ENCODE measurements at places on chromosomes 6 and 20.
A peak's percentile ranks its signal among the peaks of the same experiment; 100 is the strongest.

GRCh38 chr6:55543633-55544309 is 35.2 kb downstream of the HMGCLL1 start:
- DNase-seq: no peak

GRCh38 chr6:3386374-3386857 is 70.4 kb downstream of the SLC22A23 start:
- peak; percentile 87 for DNase-seq

GRCh38 chr20:48431653-48432493 is 395.9 kb downstream of the PREX1 start:
- DNase-seq: no peak

- DNase-seq: no peak
These were observed 176.4 kb downstream of the ARID1B start for GRCh38 chr6:156953479-156954146.

DNA sequence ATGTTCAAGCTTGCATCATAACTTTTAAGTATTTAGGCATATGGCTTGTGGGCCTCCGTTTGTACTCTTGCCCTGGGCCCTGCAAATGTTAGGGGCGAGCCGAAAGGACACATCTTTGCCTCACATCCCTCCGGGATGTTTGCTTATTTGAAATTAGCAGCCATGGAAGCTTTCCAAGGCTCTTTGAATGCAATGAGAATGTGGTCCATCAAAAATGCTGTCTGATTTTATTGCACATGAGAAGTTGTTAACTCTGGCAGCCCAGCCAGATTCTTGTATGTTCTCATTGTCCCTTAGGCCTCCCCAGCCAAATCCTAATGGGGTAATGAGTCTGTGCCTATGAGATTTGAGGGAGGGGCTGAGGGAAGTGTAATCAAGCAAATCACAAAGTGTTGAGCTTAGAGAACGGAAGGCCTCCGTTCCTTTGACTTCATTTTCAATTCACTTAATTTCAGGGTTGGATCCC is 261.2 kb upstream of the MARCKS start:
- DNase-seq: no peak

DNA sequence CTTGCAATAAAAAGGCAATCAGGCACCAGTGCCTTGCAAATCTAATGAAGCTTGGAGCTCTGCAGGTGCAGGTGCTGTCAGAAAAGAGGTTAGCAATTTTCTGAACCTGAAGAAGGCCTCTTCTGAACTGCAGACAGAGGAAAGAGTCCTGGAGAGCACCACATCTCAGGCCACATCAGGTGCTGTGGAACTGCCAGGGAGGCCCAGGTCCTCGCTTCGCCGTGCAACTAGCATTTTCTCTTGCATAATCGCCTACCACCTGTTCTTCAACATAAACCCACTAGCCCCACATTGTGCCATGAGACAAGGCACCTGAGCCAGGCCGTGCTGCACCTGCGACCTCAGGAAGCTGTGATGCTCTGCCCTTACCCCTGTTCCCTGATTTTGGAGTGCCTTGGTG is 187.6 kb downstream of the DTNBP1 start:
- DNase-seq: no peak

- no peak for DNase-seq
These were observed 525.3 kb downstream of the CD83 start for GRCh38 chr6:14642842-14643241.

GRCh38 chr6:132820629-132821381 is 6.4 kb downstream of the RPS12 start:
- DNase-seq: no peak

- DNase-seq: no peak
These were observed 17.2 kb downstream of the C6orf132 start for GRCh38 chr6:42125231-42125630.

- DNase-seq: no peak
These were observed 180.6 kb downstream of the TFAP2C start for GRCh38 chr20:56809668-56810067.

GRCh38 chr20:49349694-49350252 is 71.9 kb upstream of the ZNFX1 start:
- no peak for DNase-seq

DNA sequence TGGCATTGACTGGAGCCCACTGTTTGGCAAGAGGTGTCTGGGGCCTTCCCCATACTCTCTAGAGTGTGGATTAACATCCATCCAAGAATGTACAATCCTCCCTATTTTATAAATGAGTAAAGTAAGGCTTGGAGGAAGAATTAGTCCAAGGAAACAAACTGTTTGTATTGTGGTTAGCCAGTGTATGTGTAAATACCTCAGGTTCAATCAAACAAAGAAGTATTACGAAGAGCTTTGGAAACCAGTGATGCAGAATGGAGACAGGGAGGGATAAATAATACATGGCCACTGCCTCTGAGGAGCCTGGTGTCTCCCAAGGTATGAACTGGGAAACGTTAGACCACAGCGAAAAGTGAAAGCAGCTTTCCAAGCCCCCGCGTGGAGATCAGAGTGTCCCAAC is 226.6 kb upstream of the RIN2 start:
- no peak for DNase-seq

DNA sequence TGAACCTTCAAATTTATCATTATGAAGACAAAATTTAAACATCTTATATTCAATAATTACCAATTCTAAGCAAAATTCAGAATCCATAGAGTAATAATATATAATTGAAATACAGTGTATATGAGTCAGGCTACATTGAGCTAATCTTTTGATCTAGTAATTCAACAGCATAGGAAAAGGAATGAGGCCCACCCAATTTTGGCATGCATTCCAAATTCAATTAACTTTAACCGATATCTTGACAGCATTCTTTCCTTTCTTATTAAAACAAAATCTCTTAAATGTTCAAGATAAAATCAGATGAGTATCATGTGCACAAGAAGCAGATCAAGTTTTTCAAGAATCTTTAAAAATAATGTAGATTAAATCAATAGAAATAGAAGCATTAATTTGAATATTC is 132.9 kb upstream of the QKI start:
- DNase-seq: no peak

- no peak for DNase-seq
These were observed 712 bp downstream of the DEK start for GRCh38 chr6:18263418-18264218.

DNA sequence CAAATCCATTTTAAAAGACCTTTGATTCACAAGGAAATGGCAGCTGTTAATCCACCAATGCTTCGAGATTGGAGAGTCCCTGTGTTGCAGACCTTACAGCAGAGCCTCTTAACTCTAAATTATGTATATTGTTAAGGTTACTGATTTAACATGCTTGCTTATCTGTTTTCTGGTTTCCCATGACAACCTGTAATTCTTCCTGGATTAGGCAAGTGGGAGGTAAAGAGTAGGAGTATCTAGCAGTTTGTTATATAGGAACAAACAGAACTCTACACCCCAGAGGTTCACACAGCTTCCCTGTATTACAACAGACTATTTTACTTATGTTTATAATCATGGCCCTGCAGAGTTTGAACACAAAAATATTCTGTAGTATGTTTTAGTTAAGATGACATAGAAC is 39.5 kb downstream of the NKX2-4 start:
- no peak for DNase-seq

- DNase-seq: no peak
These were observed 336.6 kb downstream of the PACRG start for GRCh38 chr6:163064397-163064796.

DNA sequence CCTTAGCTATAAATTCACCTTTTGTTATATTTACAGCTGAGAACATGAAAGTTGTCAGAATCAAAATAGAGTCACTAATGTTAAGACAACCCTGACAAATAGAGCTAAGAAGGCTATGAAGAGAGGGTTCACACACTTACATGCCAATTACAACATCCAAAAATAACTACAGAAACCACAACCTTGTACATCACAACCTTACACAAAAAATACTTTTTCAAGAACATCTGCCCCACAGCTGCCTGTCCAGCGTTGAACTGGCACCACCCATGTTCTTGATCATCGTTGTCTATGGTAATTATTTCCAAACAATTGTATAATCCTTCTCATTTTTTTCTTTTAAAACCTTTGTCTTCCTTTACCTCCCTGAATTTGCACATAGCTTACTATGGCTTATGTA is 231.2 kb upstream of the FKBP1C start:
- DNase-seq: no peak

DNA sequence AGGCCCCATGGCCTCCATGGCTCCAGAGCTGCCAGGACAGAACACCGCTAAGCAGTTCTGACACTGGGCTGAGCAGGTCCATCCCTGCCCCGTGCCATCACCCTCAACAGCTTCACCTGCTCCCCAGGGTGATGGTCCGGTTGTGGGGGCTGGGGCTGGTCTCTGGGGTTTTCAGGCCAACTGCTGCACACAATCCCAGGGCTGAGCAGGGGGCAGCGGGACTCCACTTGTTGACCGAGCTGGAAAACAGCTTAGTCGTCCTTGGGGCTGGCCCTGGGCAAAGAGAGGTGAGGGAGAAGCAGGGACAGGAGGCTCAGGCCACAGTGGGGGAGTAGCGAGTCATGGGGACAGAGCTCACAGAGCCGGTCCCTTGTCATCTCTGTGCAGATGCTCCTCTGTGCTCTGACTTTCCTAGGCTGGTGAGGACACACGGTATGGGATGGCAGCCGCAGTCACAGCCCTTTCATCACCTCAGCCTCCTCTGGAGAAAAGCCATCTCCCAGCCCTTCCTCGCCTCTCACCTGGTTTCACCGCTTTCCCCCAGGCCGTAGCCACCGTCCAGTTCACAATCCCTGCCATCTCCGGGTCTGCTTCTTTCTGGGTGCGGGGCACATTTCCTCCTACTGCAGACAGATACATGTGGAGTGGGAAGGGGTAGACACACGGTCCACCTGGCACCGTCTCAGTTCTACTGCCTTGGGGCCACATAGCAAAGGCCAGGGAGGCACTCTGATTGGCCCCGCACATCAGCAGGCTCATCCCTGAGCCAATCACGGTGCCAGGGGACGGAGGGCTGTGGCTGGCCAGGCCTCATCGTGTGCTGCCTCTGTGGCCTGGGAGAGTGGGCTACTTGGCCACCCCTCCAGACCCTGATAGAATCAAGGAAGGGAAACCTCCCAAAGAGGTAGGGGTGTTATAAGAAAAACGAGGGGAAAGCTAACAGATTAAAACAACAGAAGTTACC is 19.1 kb downstream of the MDFI start:
- no peak for DNase-seq

GRCh38 chr6:43627008-43627825 is 1.8 kb downstream of the GTPBP2 start:
- no peak for DNase-seq

DNA sequence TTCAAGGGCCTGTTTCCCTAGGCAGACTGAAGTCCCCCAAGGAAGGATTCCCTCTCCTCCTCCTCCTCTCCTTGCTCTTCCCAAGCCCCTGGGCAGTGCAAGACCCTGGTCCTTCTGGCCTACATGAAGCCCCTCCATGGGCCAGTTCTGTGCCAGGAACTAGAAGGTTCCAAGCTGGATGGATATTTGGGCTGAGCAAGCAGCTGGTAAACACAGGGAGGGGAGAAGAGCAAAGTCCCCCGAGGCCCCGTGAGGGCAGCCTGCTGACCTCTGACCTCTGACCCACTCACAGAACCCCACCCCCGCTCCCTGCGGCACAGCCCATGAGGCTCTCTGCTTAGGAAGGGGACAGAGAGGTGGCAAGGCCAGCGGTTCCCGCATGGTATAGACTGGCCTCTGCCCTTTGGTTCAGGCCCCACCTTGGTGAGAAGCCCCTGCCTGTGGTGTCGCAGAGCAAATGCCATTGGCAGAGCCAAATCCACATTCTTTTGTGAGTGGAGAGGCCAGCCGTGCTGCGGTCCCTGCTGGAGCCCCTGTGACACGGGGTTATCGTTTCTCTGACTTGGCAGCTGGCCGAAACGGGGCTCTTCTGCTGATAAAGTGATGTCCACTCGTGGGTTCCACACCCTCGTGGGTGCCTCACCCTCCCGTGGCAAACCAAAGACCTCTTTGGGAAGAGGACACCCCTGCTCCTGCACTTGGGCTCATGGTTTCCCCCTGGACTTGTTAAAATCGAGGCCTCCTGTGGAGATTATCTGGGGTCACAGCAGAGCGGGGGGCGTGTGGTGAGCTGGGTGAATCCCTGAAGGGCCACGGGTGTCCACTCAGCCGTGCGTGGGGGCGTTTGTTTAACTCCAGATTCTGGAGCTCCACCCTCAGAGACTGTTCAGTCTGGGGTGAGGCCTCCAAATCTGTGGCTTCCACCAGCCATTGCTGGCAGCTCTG is 2.1 kb upstream of the CHRNA4 start:
- no peak for DNase-seq

DNA sequence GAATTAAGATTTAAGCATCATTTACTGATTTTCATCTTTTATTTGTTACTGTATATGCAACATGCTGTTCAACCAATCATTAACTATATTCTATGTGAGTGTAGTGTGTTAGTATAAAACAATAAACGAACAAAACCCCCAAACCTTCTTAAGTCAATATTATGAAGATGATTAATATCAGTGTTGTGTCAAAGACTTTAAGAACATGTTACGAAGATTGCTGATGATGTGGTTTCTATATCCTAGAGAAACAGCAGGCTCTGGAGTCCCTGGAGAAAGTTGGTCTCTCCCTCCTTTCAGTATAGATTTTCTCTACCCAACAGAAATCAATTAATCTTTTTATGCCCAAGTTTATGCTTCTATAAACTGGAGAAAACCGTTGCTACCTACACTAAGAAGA is 393.8 kb upstream of the HSF2 start:
- DNase-seq: no peak

DNA sequence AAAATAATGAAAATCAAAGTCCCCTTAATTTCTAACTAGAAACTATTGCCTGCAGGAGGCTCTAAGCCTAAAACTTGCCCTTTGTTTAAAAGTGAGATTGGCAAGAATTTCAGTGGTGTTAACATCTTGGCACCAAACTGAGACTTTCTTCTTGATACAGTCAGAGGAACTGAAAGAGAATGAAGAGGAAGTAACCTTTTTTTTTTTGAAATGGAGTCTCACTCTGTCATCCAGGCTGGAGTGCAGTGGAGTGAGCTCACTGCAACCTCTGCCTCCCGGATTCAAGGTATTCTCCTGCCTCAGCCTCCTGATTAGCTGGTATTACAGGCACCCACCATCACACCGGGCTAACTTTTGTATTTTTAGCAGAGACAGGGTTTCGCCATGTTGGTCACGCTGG is 3.6 kb downstream of the DOP1A start:
- DNase-seq: no peak

- peak; percentile 72 for DNase-seq
These were observed 129.1 kb downstream of the PACRG start for GRCh38 chr6:162856885-162857284.

DNA sequence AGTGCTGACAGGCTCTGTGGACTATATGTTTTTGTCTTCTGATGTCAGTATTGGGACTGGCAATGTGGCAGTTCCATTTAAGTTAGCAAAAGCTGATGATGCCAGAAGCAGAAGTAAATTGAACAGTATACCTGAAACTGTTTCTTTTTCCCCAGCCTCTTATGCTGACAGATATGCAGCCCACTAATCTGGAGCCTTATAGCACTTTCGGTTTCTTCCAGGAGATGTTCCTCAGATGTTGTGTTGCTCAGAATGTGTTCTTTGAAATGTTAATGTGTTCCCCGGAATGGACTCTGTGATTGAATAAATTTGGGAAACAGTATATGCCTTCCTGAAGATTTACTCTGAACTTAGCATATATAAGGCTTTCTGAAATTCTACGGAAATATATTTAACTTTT is 80.7 kb upstream of the MRAP2 start:
- DNase-seq: no peak
